ENCODE measurements at places on chromosomes 16 and 17.
A peak's percentile ranks its signal among the peaks of the same experiment; 100 is the strongest.

GRCh38 chr17:30093463-30094147, 23.0 kb upstream of the NSRP1 start:
- DNase-seq, result peak; percentile 29

DNA sequence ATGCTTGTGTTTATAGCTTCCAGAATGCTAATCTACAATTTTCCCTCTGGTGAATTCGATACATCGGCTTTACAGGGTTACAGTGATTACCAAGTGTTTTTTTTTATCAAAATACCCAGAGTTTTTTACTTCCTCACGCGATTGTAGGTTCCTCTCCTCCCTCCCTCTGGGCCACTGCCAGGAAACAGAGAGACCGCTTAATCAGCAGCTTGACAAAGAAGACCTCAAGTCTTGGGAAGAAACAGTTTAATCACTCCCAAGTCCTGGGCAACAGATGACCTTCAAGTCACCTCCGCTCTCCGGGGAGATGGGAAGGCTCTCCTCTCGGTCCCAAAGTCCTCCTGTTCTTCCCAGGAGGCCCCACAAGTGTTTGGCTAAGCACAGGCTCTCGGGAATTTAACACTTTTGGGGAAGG, 23.5 kb downstream of the SMTNL2 start:
- DNase-seq, result peak; percentile 76

DNA sequence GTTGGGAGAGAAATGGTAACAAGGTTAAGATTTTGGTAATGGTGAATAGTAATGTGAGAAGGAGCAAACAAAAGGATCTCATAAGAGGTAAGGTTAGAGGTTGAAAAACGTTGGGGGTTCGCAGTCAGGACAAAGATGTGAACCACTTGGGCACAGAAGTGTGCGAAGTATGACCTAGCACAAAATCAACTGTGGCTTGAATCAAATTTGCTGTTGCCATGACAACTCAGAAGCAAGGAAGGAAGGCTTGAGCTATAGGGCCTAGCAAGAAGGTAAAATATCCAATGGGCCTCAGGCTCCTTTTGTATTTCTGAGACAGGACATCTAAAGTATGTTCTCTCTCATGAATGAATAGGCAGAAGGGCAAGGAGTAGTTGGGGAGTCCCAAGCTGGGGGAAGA, 24.5 kb upstream of the TEKT1 start:
- DNase-seq, result no peak

DNA sequence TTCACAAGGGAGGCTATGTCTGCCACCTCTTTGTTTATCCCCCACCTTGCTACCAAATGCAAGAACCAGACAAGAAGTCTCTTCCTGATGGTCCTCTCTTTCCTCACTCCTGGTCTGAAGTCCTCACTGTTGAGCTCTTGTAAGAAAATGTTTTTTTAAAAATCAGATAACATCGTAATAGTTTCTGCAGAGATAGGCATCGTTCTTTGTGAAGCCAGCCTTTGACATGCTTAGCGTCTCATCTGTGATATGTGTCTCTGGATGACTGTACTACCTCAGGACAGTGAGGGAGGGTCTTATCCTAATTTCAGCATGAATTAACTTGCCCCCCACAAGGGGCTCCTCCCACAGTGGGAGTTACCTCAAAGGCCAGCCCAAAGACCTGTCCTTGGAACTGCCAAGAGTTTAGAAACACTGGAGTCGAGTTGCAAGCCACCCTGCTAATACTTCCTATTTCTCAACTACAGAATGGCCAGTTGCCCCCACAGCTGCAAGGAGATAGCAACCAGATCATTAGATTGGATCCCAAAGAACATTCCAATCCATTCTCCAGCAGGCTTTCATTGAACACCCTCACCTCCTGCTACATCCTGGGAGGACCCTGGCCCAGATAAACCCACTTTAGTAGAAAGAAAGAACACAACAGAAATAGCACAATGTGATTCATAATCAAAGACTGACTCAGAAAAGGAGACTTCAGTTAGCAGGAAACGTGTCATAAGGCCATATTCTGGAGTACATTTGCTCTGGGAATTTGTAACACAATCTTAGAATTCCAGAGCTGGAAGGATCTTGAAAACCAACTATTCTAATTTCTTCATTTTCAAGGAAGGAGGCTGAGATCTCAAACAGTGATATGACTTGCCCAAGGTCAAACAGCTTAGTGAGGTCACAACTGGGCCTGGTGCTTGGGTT, 151.0 kb downstream of the IRX3 start:
- DNase-seq, result no peak

DNA sequence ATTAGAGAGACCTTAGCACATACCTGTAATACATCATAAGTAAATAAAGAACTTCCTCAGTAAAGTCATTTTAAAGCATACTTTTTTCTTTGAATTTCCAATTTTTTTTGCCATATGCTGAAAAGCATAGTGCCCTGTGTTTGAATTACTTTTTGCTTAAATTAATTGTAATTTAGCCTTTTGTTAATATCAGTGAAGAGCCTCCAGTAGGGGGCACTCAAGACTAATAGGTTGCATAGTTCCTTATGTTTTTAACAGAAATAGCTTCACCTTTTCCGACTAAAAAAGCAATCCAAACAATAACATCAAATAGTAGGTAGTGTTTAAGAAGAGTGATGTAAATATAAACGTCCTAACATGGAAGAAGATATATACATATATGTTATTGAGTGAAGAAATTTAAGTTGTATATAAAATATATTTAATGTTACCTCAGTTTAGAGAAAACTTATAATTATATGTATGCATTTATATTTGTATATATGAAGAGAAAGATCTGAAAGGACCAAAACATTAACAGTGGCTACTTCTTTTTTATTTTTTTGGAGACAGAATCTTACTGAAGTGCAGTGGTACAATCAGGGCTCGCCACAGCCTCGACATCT, 18.6 kb downstream of the RAD51C start:
- DNase-seq, result no peak

DNA sequence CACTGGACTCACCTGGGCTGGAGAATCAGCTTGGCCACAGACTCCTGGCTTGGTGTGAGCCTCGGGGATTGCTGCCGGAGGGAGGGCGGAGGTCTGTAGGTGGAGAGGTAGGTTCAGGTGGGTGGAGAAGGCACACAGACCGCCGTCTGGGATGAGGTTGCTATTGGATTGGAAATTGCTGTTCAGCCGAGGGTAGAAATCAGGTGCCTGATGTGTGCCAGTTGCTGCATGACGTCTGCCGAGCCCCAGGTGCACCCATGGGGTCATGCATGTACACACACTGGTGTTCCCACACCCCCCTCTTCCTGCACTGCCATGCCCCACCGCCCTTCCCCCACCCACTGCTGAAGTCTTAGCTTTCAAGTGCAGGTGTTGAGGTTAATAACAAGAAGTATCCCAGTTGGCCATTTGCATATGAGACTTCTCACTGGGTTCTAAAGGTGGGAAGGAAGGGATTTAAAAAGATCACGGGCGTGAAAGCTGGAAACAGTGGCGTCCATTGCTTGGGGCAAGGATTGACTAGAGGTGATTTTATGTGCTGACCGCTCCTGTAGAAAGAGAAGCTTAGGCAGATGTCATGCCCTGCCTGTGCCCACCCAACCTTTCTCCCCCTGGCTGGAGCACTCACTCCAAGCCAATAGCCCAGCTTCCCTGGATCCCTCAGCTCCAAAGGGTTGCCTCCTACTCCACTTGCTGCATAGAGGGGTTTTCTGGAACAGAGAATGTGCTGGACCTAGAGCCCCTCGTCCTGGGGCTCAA, 193.6 kb downstream of the CCDC182 start:
- no peak for DNase-seq

DNA sequence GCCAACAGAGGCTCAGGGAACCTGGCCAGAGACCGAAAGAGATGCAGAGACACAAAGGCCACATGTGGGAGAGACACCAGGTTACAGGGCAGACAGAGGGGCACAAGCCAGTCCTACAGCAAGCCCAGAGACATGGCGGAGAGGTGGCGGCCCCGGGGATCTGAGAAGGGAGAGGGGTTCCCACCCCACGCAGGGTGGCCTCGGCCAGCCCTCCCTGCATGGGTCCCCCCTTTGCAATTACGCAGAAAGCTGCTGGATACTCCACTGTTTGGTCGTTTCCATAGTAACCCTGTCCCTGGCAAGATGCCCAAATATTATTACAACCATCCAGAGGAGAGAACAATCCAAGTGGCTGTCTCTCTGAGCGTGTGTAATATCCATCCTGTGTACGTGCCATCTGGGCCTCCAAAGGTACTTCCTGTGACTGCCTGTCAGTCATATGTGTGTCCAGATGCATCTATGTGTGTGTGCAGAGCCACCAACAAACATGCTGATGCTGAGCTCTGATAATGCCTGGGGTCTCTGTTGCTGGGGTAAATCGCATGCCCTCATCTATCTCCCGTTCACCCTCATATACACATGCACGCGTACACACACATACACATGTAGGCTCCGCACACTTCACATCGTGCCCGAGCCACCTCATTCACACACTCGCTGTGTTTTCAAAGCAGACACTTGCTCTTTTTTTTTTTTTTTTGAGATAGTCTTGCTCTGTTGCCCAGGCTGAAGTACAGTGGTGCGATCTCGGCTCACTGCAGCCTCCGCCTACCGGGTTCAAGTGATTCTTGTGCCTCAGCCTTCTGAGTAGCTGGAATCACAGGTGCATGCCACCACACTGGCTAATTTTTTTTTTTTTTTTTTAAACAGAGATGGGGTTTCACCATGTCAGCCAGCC, 5.5 kb downstream of the PCGF2 start:
- peak; percentile 80 for DNase-seq

GRCh38 chr16:26464576-26465266, 602.0 kb upstream of the C16orf82 start:
- no peak for DNase-seq

Data from heart left ventricle (tissue), 16 donors.